ENCODE measurements at places on chromosomes 6 and 20. TPM values are rescaled to one million over a fixed set of nuclear protein-coding genes. Genes with fewer than 3 reads are reported as not detected.
A peak's percentile ranks its signal among the peaks of the same experiment; 100 is the strongest.

DNA sequence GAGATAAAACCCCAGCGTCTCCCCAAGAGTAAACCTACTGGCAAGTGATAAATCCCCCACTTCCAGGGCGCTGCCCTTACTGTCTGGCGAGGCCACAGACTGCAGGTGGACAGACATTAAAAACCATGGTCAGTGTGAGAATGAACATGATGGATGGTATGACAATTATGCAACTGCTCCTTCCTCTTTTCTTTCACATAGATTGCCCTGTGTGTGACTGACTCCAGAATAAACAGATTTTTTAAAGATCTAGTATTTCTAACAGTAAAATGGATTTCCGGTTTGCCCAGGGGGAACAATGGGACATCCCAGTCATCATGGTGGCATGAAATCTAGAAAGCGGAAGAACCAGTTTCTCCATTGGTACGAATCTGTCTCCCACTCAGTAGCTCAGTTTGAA lies 153.7 kb downstream of the FOXC1 start:
- peaks cover 7% of the 10 kb centered on the region for H3K4me1 ChIP-seq
- peak overlapping the region; percentile 77 for H3K27ac ChIP-seq
- H3K27me3 ChIP-seq = peaks cover 16% of the 10 kb centered on the region

- H3K27me3 ChIP-seq = peaks cover 70% of the 10 kb centered on the region
- H3K36me3 ChIP-seq = no peaks in the 10 kb centered on the region
- H3K4me1 ChIP-seq = peaks cover 5% of the 10 kb centered on the region
- H3K4me3 ChIP-seq = no peak overlapping the region
Observed at GRCh38 chr6:26581164-26581915, 15.4 kb upstream of the ABT1 start.

GRCh38 chr6:10478187-10479040 lies 42.7 kb upstream of the GCNT2 start:
- H3K4me1 ChIP-seq = no peaks in the 10 kb centered on the region
- no peaks in the 10 kb centered on the region for H3K36me3 ChIP-seq
- no peaks in the 10 kb centered on the region for H3K27me3 ChIP-seq
- no peak overlapping the region for H3K4me3 ChIP-seq
- DNase-seq = no peak

The SNAI1 gene
- 1.8 TPM for polyA plus RNA-seq

DNA sequence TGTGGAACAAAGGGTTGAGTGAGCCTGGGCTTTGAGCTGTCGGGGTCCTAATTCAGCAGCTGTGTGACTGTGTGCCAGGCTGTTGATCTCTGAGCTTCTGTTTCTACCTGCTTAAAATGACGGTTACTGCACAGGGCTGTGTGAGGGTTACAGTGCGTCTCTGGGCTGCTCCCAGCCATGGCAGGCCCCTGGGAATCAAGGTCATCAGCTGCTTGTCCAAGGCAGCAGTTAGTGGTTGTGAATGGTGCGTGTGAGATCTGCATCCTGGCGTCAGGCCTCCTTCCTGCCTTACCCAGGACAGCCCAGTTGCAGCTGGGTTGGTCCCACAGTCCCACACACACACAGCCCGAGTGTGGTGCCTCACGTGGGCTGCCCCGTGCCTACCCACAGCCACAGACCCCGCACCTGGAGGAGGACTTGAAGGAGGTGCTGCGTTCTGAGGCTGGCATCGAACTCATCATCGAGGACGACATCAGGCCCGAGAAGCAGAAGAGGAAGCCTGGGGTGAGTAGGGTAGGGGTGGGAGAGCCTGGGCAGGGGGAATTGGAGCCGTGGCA lies 15.6 kb downstream of the GTSF1L start:
- H3K36me3 ChIP-seq = peaks cover 19% of the 10 kb centered on the region
- no peak overlapping the region for H3K27ac ChIP-seq
- H3K4me3 ChIP-seq = no peak overlapping the region
- no peaks in the 10 kb centered on the region for H3K27me3 ChIP-seq
- no peak for DNase-seq

The FAM217A gene
- not detected for polyA plus RNA-seq

GRCh38 chr6:20377623-20378265 lies 23.9 kb upstream of the E2F3 start:
- no peaks in the 10 kb centered on the region for H3K36me3 ChIP-seq
- no peaks in the 10 kb centered on the region for H3K4me1 ChIP-seq
- no peaks in the 10 kb centered on the region for H3K27me3 ChIP-seq

The TMEM181 gene
- polyA plus RNA-seq = 36.8 TPM

GRCh38 chr6:116328528-116328903 lies 42.2 kb upstream of the DSE start:
- peaks cover 2% of the 10 kb centered on the region for H3K4me1 ChIP-seq
- peak overlapping the region; percentile 76 for H3K27ac ChIP-seq
- no peak overlapping the region for H3K4me3 ChIP-seq
- H3K27me3 ChIP-seq = no peaks in the 10 kb centered on the region

The TMEM242 gene
- 18.2 TPM for polyA plus RNA-seq

GRCh38 chr6:45398075-45398813 lies 20.5 kb upstream of the SUPT3H start:
- DNase-seq = no peak
- H3K27ac ChIP-seq = no peak overlapping the region
- no peaks in the 10 kb centered on the region for H3K4me1 ChIP-seq
- no peaks in the 10 kb centered on the region for H3K36me3 ChIP-seq
- H3K27me3 ChIP-seq = no peaks in the 10 kb centered on the region

The VSX1 gene
- 0.90 TPM for polyA plus RNA-seq

DNA sequence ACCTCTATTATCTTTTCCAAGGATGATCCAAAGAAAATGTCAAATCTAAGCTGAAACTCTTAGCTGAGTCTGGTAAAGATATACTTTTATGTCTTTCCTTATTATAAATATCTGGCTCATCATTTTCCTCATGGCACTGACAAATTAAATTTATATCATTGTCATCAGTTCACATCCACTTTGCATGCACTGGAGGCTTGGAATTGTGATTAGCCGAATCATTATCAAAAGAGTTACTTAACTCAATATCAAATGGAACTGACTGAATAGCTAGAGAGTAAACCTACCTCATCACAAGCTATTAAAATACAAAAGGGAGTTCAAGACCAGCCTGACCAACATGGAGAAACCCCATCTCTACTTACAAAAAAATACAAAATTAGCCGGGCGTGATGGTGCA lies 713.9 kb upstream of the MARCKS start:
- H3K4me3 ChIP-seq = no peak overlapping the region
- H3K27ac ChIP-seq = no peak overlapping the region
- no peaks in the 10 kb centered on the region for H3K36me3 ChIP-seq
- H3K27me3 ChIP-seq = no peaks in the 10 kb centered on the region
- no peaks in the 10 kb centered on the region for H3K4me1 ChIP-seq
- DNase-seq = no peak

GRCh38 chr6:140867336-140867735 lies 1265.4 kb upstream of the GJE1 start:
- no peaks in the 10 kb centered on the region for H3K36me3 ChIP-seq
- no peak overlapping the region for H3K4me3 ChIP-seq
